NAMALWA (cell line): ENCODE measurements at places on chromosomes 2 and 18.

GRCh38 chr2:138699421-138699820 lies 80.8 kb downstream of the NXPH2 start:
- DNase-seq, result no peak

DNA sequence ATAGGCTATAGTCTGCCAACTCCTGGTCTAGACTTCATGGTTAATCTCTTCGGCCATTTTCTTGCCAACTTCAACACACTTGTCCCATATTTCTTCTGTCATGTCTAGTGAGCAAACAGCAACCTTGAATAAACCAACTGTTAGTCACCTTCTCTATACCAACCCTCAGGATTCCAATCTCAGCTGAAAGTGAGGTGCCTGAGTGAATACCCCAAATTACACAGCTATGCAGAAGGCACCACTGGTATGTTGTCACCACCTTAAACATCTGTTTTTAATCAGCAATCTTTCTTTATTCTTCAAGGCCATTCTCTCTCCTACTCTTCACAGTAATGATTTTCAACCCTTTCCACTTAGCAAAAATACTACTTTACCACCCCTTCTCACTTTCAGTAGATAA lies 39.3 kb downstream of the THOC1 start:
- no peak for DNase-seq

- no peak for DNase-seq
Observed at GRCh38 chr2:100743741-100744140, 76.2 kb upstream of the NPAS2 start.

- DNase-seq, result no peak
Observed at GRCh38 chr2:41127351-41127750, 675.5 kb upstream of the SLC8A1 start.

- no peak for DNase-seq
Observed at GRCh38 chr2:227182765-227183164, 18.3 kb downstream of the COL4A3 start.

GRCh38 chr2:234348081-234348480 lies 148.8 kb downstream of the ARL4C start:
- peak; percentile 1 for DNase-seq

GRCh38 chr2:163970058-163970813 lies 234.4 kb upstream of the FIGN start:
- no peak for DNase-seq

DNA sequence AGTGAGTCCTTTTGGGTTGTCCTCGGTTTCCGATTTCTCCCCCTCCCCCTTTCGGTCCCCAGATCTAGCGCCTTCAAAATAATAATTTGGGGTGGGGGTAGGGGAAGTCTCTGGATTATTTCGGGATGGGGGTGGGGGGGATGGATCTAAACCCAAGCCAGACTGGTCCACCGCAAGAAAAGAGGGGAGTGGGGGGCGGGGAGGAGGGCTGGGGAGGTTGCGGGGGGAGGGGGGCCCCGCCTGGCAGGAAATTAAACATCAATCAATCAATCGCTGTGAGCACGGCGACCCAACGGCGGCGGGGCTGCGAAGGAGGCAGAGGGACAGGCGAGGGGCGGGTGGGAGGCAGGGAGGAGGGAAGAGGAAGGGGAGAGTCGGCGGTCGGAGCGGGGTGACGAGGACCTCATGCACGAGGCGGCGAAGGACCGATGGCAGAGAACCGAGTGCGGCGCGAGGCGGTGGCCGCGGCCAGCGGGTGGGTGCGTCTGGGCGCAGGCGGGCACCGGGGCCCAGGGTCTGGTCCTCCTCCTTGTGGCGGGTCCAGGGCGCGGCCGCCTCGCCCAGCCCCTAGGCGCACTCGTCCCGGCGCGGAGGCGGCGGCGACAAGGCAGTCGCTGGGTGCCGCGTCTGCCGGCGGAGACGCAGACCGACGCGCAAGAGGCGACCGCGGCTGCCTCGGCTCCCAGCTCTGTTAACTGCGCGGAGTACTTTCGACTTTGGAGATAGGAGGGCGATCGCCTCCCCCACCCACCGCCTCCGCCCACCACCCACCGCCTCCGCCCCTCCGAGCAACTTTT lies 468 bp upstream of the SATB2 start:
- DNase-seq, result no peak

- DNase-seq, result peak; percentile 58
Observed at GRCh38 chr2:47888581-47889280, 17.6 kb downstream of the FBXO11 start.

DNA sequence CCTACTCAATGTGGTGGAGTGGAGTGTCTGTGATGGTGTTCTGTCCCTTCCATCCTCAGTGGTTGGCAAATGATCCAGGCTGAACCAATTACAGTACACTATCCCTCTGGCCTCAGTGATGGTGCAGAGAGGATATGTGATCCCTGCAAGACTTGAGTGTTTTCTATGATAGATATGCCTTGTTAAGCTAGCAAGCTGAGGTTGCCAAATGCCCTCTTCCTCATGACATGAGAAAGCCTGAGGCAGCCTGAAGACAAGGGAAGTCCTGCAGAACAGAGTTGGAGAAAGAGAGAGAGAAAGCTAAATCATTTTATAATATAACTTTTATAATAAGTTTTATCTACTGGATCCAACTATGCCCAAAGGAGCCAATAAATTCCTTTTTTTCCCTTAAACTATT lies 41.6 kb upstream of the GORASP2 start:
- no peak for DNase-seq

DNA sequence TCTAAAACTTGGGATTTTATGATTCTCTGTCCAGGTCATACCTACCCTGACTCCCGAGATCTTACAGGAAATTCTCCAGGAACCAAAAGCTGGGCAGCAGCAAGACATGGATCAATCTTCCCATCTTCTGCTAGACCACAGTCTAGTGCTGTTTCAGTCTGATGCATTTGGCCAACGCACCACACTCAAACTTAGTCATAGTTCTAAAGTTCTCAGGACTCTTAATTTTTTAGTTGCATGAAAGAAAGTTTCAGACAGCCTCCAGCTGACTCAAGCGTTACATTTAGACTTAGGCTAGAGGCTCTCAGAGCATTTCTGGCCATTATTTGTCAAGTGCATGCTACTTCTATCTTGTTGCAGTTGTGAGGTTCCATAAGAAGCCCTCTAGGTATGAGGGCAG lies 230.1 kb upstream of the CCDC150 start:
- no peak for DNase-seq

DNA sequence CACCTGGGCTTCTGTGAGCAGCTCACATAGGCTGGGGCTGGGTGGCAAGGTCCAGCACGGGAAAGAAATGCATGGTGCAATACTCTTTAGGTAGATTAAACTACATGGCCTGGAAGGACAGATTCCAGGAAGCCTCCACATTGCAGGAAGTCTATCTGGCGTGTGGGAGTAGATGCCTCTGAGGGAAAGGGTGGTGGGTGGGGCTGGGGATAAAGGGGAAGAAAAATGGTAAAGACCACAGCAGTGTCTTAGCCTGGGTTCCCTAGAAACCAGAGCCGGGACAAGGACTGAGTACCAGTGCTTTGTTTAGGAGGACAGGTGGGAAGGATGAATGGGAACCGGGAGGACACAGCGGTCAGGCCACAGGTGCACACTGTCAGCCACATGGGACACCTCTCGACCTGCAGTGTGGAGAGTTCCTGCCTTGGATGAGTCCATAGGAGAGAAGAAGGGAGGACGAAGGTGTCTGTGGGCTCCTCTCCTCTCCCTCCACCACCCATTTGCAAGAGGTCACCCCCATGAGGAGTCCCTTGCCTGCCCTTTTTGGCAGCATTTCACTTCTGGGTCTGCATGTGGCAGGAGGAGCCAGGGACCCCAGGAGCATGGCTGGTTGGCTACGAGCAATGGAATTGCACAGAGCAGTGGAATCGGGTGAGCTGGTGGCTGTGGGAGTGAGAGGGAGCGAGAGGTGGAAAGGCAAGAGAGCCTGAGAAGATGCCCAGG lies 91.5 kb upstream of the HS6ST1 start:
- DNase-seq, result no peak

- DNase-seq, result no peak
Observed at GRCh38 chr2:236833501-236834073, 252.1 kb upstream of the COPS8 start.

DNA sequence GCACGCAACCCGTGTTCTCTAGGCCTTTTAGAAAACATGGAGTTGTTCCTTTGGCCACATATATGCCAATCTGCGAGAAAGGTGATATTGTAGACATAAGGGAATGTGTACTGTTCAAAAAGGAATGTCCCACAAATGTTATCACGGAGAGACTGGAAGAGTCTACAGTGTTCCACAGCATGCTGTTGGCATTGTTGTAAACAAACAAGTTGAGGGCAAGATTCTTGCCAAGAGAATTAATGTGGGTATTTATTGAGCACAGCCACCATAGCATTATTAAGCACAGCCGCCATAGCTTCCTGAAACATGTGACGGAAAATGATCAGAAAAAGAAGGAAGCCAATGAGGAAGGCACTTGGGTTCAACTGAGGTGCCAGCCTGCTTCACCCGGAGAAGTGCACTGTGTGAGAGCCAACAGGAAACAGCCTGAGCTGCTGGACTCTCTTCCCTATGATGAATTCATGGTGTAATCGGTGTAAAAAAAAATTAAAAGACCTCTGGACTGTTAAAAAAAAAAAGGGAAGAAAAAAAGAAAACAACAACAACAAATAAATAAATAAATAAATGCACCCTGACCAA lies 29.0 kb upstream of the REL start:
- DNase-seq, result no peak

DNA sequence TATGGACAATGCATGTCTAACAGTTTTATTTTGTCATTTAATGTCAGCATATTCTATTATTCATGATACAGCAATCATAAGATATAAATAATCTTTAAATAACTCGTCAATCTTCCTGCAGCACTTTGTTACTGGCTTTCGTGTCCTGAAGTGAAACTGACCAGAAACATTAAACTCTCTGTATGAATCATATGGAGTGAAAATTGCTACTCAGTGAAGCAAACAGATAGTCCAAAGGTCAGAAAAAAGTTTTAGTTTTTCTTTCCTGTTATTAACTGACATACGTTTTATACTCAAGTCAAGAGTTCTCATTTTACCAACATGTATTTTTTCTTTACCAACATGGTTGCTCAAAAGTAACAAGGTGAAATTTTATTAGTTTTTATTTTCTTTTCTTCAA lies 106.8 kb upstream of the GALNT5 start:
- no peak for DNase-seq

- DNase-seq, result no peak
Observed at GRCh38 chr2:52238782-52239181, 1206.8 kb upstream of the NRXN1 start.

DNA sequence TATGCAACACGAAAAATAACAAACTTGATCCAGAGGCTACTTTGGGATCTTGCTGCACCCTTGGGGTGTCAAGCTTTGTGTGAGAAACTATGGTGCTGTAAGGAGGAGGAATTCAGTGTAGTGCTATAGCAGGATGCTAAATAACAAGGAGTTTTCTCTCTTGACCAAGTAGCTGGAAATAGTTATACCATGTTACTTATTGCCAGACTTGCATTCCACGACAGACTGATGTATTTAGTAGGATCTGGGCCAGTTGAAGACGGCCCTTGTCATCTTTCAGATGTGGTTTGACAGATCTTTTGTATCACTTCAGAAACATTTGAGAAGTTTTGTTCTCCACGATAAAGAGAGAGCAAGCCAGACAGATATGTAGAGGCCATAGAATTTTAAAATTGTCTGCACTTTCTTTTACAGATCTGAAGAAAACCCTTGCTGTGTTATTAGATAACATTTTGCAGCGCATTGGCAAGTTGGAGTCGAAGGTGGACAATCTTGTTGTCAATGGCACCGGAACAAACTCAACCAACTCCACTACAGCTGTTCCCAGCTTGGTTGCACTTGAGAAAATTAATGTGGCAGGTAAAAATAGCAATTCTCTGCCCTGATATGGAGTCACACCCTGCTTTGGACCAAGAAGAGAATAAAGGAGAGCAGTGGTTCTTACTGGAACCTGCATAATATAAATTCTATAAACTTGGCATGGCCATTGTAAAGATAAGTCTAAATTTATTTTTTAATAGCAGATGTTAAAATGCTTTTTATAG lies 16.3 kb downstream of the MGAT5 start:
- DNase-seq, result no peak

DNA sequence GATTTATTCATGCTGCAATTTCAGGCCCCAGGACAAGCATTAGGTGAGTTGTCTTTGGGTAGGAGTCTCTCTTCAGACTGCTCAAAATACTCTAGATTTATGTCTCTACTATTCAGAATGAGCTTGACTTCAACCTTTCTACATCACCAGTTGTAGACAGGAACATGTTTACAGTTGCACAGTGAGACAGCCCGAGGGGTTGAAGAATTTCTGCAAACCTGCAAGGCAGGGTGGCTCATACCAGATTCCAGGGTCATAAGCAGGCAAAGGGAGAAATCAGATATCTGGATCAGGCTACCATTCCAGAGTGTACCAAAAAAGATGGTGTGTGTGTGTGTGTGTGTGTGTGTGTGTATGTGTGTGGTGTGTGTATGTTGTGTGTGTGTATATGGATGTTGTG lies 112.4 kb downstream of the SPP2 start:
- DNase-seq, result no peak

DNA sequence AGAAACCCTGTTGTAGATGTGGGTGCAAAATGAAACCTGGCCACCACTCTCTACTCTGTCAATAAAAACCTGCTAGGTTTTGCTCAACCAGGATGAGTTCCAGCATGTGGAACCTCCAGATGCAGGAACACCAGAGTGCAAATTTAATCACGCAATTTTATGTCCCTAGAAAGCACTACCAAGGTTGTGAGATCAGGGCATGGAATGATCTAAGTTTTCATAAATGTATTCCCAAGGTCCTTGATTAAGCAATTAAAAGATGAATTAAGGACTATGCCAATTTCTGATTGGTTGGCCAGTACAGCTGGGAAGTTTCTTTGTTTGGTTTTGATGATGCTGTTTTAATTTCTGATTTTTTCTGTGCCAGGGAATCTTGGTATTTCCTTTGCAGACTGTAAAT lies 179.2 kb downstream of the KCNS3 start:
- DNase-seq, result no peak

- no peak for DNase-seq
Observed at GRCh38 chr2:19949071-19949470, 40.8 kb downstream of the WDR35 start.

- DNase-seq, result no peak
Observed at GRCh38 chr2:152594022-152594766, 123.1 kb downstream of the PRPF40A start.

GRCh38 chr18:45727068-45727467 lies 3.1 kb downstream of the SLC14A1 start:
- no peak for DNase-seq

- no peak for DNase-seq
Observed at GRCh38 chr18:36025025-36025424, 42.3 kb downstream of the RPRD1A start.

DNA sequence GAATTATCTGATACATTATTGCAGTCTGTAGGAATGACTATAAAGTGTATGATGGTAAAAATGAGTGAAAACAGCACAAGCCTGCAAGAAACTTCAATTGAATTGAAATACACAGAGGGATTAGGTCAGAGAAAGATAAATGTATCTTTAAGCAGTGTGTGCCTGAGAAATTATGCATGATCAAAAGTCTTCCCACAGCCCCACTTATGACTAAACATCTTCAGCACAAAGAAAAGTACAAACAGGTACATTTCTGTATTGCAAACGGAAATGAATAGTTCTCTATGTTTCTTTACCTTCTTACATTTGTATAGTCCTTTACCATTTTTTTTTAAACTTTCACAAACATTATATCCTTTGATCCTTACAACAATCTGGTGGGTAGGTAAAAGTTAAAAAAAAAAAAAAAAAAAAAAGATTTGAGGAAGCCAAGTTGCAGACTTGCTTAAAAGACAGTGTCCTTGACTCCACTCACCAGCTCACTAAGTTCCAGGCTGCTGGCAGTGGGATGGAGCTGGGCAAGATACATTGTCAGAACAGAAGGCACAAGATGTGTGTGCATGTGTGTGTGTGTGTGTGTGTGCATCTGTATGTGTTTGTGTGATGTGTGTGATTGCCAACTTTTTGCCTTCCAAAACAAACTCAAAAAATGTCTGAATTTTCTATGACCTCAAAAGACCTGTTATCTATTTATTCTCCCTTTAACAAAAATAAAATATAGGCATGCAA lies 423.7 kb upstream of the ACVR2A start:
- no peak for DNase-seq
